NCI-H146 (cell line): ENCODE measurements at places on chromosomes 11 and 22.
A peak's percentile ranks its signal among the peaks of the same experiment; 100 is the strongest.

- peak; percentile 64 for DNase-seq
Measured at GRCh38 chr11:1573077-1573902, 1.2 kb upstream of the DUSP8 start.

DNA sequence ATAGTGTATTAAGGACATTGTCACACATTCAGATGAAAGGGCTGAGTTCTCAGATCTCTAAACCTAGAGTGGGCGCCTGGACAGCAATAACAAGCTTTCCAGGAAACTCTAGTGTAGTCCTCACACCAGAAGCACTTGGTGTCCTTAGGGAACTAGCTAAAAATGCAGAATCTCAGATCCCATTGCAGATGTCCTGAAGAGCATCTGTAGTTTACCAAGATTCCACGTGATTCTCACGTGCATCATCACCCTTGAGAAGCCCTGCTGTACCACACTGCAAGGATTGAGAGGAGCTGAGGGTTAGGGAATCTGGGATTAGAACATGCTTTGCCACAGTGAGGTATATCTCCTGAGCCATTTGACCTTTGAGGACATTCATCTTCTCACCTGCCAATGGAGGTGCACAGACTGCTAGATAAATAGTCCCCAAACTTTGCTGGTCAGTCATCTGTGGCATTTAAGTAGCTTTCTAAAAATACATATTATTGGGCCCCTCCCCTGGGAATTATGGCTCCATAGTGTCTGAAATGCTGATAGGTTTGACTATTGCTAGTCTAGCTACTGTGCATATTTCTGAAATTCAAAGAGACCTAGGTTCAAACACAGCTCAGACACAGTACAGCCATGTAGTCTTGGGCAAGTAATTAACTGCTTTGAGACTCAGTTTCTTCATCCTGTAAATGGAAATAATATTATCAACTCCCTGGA is 1068.9 kb downstream of the OPCML start:
- no peak for DNase-seq

- DNase-seq, result no peak
Measured at GRCh38 chr11:72352859-72353551, 81.3 kb downstream of the CLPB start.

- DNase-seq, result no peak
Measured at GRCh38 chr22:43007519-43008102, 7.3 kb downstream of the PACSIN2 start.
